ENCODE measurements at places on chromosomes 6 and 20. TPM values are rescaled to one million over a fixed set of nuclear protein-coding genes. Genes with fewer than 3 reads are reported as not detected.

- no peak for DNase-seq
- no peak overlapping the region for H3K27ac ChIP-seq
- peaks cover 12% of the 10 kb centered on the region for H3K4me1 ChIP-seq
- H3K27me3 ChIP-seq: no peaks in the 10 kb centered on the region
Measured at GRCh38 chr6:37827603-37828265, 8.2 kb downstream of the ZFAND3 start.

- no peaks in the 10 kb centered on the region for H3K27me3 ChIP-seq
- H3K36me3 ChIP-seq: no peaks in the 10 kb centered on the region
Measured at GRCh38 chr20:37523012-37523391, 2.0 kb downstream of the NNAT start.

DNA sequence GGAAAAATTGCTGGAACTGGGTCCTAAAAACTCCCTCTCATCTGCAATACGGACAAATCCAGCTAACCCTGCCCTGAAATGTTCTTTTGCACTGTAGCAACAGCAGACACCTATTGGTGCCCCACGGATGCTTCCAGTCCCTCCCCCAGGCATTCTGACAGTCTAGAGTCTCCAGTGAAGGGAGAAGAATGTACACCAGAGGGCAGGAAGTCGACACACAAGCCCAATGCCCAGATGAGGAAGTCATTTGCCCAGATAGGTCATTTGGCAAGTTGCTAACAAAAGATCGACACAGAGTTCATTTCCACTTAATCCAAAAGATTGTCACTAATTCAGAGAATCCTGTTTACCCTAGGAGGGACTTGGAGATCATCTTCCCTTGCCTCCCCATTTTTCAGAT lies 293.0 kb upstream of the PRDM1 start:
- H3K27ac ChIP-seq: no peak overlapping the region
- no peaks in the 10 kb centered on the region for H3K4me1 ChIP-seq
- DNase-seq: no peak
- no peaks in the 10 kb centered on the region for H3K27me3 ChIP-seq

- no peak overlapping the region for H3K27ac ChIP-seq
- H3K4me3 ChIP-seq: no peak overlapping the region
- H3K27me3 ChIP-seq: no peaks in the 10 kb centered on the region
Measured at GRCh38 chr20:58168843-58169242, 59.6 kb downstream of the ANKRD60 start.

DNA sequence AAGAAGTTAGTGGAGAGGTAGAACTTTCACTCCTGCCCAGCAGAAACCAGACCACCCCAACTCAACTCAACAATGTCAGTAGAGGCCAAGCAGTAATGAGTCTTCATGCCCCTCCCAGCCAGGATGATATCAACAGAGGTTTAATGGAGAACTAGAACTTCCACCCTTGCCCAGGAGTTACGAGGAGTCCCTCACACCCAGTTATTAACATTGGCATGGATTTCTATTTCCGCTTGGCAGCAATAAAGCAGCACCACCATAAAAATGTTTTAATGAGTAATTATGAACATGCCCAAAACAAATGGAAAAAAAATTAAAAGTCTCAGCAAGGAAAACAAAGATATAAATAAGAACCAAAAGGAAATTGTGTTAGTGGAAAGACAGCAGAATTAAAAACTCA lies 40.7 kb upstream of the ID4 start:
- H3K4me3 ChIP-seq: no peak overlapping the region
- H3K27me3 ChIP-seq: no peaks in the 10 kb centered on the region
- no peaks in the 10 kb centered on the region for H3K4me1 ChIP-seq
- no peak for DNase-seq

The KCNQ5 gene
- 0.73 TPM for polyA plus RNA-seq
